ENCODE measurements at places on chromosomes 12 and 14.

GRCh38 chr12:105358789-105359188, 28.3 kb downstream of the C12orf75 start:
- DNase-seq = peak; percentile 52

GRCh38 chr12:131836193-131836592, 8.0 kb downstream of the MMP17 start:
- DNase-seq = peak; percentile 15

DNA sequence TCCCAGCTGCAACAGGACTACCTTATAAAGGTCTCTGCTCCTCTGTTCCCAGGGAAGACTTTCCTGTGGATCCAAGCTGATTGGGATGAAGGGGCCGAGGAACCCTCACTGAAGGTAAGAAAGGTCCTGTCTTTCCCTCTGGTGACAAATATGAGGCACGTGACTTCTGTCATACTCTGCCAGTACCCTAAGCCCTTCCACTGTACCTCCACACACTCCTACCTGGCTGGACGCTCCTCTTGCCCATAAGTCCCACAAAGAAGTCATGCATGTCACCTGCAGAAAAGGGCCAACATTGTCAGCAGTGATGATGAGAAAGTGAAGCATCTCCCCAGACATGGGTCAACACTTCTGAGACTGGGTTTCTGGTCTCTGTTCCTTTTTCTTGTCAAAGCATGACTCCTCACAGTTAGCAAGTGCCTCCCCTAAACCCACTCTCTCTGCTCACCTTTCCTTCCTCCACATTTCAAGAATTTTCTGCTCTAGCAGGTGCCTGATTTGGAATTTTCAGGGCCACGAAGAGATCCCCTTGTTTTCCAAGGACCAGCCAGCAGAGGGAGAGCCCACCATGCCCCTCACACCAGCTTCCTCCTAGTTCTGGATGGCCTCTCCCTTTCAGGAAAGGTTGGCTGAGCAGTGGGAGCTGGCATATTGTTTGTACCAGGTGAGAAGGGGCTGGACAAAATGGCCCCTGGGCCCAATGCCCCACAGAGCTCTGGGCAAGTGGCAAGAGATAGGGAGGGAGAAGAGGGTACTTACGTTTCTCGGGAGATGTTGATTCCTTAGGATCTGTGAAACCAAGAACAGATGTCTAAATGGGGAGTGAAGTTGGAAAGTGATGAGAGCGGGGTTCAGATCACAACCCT, 3.5 kb downstream of the TAC3 start:
- no peak for DNase-seq

GRCh38 chr12:68497702-68498101, 113.0 kb upstream of the RAP1B start:
- no peak for DNase-seq

DNA sequence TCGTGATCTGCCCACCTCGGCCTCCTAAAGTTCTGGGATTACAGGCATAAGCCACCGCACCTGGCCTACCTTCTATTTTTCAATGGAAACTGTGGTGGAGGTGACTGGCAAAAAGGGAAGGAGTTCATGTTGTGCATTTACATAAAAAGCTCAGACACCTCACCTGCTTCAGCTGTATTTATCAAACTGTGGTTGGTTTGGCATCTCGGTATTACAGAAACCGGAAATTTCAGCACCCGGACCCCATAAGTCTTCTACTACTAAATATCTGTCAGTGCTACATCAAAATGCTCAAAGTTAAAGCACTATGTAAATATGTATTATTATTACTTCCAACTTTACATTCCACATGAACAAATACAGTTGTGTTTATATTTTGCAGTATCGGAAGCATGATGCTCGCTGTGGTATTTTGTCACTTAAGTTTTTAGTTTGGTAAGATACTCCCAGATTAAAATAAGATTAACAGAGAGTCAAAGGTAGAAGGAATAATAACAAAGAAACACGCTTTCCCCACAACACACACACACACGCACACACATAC, 95.4 kb downstream of the ITPR2 start:
- DNase-seq = no peak

DNA sequence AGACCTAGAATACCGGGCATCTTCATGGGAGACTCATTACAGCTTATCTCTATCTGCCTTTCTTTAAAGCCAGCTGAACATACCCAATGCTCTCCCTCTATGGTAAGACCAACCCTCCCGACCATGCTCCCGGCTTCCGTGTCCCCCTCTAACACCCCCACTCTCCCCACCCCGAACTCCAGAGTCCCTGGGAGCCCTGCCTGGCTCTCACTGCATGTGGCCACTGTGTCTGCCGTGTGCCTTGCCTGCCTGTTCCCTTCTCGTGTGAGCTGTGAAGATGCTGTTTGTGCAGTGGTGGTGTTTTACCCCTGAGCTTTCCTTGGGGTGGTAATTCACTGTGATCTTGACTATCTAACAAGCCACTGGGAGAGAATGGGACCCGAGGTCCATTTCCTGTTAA, 146.4 kb upstream of the FKBP4 start:
- no peak for DNase-seq

- no peak for DNase-seq
Measured at GRCh38 chr12:88628856-88629509, 48.7 kb upstream of the KITLG start.

DNA sequence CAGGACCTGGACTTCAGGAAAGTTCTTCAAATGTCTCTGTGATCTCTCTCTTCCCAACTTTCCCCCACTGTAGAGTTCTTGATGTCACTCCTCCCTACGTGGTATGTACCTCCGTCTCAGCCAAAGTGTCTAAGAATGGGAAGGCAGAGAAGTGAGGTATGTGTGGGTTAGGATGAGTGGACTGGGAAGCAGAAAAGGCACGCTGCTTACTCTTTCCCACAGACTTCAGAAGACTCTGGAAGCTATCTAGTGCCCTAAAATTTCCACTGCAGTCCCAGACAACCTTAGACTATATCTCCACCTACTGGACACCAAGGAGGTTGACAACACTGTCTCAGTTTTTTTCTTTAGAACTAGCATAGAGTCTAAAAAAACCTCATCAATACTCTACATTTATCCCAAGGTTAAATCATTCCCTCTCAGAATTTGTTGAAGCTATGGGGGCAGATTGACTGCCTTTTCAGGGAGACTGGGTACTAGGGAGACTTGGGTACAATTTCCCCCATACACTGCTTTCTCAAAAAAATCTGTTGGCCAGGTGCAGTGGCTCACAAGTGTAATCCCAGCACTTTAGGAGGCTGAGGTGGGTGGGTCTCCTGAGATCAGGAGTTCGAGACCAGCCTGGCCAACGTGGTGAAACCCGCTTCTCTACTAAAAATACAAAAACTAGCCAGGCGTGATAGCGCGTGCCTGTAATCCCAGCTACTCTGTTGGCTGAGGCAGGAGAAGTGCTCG, 20.6 kb upstream of the ITGA5 start:
- peak; percentile 71 for DNase-seq

DNA sequence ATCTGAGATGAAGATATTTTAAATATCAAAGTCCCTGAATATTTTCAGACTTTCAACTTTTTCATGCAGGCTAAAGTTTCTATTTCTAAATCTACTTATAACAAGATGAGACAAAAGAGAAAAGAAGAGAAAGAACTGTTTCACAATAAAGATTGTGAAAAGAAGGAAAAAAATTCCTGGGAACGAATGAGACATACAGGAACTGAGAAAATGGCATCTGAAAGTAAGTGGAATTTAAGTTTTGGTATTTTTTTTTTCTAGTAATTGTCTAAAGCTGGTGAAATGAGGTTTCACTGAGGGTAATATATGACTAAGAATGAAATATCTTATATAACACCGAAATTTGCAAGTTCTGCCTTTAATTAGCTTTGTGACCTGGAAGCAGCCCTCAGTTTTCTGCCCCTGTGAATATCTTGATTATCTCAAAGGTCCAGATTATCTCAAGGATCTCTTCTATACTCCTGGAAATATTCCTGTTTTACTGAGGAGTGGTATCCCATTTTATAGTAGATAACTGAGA, 55.7 kb upstream of the PRPF39 start:
- DNase-seq = no peak

- DNase-seq = no peak
Measured at GRCh38 chr14:71437870-71438269, 494.4 kb upstream of the RGS6 start.

GRCh38 chr12:56900583-56900982, 33.6 kb downstream of the SDR9C7 start:
- no peak for DNase-seq

DNA sequence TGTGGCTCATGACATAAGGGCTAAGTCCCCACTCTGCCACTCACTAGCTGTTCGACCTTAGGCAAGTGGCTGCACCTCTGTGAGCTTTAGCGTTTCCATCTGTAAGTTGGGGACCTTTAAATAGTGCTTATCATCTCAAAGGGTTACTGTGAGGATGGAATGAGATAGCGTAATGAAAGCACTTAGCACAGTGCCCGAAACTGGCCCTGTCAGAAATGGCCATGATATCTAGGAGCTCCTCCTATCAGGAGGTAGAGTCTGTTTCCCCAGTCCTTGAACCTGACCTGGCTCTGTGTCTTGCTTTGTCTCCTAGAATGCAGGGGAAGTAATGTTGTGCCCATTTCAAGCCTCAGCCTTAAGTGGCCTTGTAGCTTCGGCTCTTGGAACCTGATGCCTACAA, 211.0 kb downstream of the RBM19 start:
- no peak for DNase-seq

DNA sequence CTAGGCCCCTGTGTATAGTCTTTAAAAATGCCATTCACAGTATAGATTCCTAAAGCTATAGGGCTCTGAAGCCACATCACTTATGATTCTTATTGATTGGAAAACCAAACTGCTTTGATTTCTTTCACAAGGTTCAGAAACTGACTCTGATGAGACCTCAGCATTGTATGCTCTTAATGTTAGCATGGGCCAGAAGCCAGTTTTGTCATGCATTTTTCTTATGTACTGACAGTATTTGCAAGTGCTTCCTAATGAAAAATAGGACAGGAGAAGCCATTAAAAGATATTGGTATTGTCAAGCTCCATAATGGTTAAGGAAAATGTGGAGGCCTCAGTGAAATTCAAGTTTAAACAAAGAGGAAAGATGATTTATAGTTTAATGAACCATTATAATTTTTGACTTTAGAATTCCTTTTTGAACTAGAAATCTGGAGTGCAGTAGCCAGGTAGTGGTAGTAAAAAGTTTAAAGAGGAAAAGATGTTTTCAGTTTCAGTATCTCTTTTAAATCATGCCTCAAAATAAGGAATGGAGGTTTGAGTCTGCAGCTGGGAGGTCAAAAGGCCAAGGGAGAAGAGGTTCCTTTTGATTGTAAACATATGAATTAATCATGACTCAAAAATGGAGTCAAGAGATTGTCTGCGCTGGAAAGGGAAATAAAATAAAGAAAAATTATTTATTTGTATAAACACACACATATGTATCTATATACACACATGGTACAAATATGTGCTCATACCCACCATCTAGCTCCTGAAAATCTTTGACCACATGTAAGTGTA, 388.1 kb upstream of the PRICKLE1 start:
- DNase-seq = no peak

- DNase-seq = no peak
Measured at GRCh38 chr14:77316872-77317301, 3.8 kb downstream of the POMT2 start.

DNA sequence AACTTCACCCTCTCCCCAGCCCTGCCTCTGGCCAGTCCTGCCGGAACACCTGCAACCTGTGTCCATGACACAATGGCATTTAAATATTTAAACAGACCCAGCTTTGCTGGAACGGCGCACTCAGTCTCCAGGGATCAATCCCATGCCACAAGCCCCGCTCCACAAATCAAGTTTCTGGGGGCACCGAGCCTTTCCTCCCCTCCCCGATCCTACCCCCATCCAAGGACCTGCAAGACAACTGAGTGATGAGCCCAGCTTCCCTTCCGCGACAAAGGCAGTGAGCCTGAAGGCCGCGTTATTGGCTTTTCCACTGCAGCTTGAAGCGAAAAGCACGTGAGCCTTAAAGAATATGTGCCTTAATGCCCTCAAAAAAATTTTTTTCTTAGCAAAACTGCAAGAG, 185.7 kb downstream of the DPF3 start:
- DNase-seq = no peak

- peak; percentile 91 for DNase-seq
Measured at GRCh38 chr12:104215638-104216297, at the start of gene TXNRD1. TXNRD1 (plus strand) TSS chr12:104215779; CDS start chr12:104215803, 24 bp downstream.

GRCh38 chr12:116583129-116583694, 24.0 kb downstream of the MAP1LC3B2 start:
- DNase-seq = no peak

GRCh38 chr14:59585891-59586554, 9.4 kb upstream of the CCDC175 start:
- peak; percentile 8 for DNase-seq

DNA sequence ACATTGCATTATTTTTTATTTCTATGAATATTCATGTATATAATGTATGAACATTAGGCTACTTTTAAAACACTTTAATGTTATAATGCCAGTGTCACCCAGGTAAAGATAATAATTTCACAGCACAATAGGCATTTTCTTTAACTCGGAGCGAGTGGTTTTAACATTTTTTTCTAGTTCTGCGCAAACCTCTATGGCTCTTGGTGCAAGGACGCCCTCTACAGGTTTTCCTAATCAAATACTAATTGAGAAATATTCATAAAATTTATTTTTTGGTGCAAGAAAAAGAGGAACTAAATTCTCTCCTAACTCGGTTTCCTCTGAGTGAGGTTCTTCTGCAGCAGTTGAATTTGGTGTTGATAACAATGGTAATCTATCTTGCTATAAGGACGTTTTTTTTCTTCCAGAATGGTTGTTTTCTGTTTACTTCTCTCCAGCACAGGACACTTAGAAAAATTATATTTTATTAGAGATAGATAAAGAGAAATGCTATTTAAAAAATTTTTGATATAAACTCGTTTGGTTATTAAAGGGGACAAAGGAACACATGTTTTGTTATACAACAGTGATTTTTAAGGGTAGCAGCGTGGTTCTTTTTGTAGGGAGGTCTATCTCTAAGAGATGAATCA, 2.4 kb upstream of the WIF1 start:
- peak; percentile 27 for DNase-seq

DNA sequence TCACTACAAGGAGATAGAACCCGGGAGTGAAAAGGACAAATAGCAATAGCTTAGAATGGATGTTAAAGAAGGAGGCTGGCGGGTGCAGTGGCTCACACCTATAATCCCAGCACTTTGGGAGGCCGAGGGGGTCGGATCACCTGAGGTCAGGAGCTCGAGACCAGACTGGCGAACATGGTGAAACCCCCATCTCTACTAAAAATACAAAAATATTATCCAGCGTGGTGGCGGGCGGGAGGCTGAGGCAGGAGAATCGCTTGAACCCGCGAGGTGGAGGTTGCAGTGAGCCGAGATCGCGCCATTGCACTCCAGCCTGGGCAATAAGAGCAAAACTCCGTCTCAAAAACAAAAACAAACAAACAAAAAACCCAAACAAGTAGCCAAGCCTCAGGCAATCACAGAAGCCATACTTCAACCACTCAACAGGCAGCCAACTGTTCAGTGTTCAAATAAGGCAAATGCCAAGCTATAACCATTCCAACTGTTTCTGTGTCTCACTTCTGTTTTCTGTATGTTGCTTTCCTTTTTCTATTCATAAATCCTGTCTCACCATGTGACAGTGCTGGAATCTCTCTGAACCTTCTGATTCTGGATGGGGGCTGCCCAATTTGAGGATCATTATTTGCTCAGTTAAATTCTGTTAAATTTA, 3.9 kb upstream of the SPTLC2 start:
- DNase-seq = no peak
